Lung (tissue), 17 donors: ENCODE measurements at places on chromosomes 1 and 21. TPM values are rescaled to one million over a fixed set of nuclear protein-coding genes. Genes with fewer than 3 reads are reported as not detected.

The CITED4 gene
- 15.1 TPM for total RNA-seq

The RGL1 gene
- total RNA-seq: 29.2 TPM

The TTLL10 gene
- total RNA-seq: 4.8 TPM

The NBPF4 gene
- total RNA-seq: not detected

The OR2T11 gene
- not detected for total RNA-seq

The HCRTR1 gene
- total RNA-seq: 0.14 TPM

The TMCC2 gene
- 2.9 TPM for total RNA-seq

DNA sequence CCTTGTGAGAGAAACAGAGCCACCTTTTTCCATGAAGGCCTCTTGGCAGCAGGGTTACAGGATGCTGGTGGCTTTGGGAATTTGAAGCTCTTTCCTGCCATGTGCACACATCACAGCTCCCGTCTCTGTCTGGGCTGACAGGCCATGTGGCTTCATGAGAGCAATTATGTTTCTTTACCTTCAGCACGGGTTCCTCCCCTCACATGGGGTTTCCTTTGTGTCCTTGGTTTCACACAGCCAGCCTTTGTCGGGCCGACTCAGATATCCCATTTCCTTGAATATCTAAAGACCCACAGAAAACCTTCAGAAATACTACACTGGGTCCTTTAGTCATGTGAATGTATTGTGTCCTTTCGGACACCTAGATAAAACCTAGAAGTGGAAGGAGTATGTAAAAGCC lies 7.1 kb downstream of the CLIC6 start:
- DNase-seq: no peak
- H3K27ac ChIP-seq: no peak overlapping the region
- H3K27me3 ChIP-seq: peaks cover 31% of the 10 kb centered on the region
- no peak overlapping the region for H3K4me3 ChIP-seq

DNA sequence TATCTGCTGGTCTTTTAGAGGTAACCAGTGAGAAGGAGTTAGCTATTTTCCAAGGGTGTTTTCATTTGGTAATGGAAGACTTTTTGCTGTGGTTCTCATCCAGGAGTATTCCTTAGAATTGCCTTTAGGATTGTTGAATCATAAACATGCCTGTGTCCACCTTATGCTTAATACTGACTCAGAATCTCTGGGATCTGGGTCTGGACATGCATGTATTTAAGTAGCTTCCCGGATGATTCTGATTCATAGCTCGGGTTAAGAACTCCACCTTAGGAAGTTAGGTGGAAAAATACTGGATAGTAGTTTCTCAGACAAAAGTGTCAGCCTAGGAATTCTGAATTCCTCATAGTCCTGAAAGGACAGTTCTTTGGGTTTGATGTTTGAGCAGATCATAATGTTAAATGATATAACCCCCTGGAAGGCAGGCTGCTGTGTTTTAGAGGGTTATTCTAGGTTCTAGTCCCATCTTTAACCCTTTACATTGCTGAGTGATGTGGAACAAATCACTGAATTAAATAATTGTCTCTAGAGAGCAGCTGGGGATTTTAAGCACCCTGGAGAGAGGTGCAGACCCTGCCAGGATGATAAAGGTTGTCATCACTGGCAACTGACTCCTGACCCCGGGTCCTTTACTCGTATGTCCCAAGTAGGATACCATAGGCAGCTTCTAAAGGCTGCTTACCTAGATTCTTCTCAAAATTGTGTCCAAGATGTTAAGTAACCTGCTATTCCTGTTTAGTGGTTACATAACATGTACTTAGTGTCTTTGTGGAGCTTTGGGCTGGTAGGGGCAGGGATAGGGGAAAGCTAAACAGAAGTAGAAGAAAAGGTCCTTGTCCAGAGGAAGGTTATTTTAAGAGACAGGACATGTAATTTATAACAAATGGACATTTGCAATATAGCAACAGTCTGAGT lies 14.5 kb upstream of the C4BPB start:
- no peak overlapping the region for H3K27ac ChIP-seq
- no peak overlapping the region for H3K4me3 ChIP-seq
- peaks cover 7% of the 10 kb centered on the region for H3K36me3 ChIP-seq
- no peaks in the 10 kb centered on the region for H3K4me1 ChIP-seq
- DNase-seq: no peak
- H3K27me3 ChIP-seq: no peaks in the 10 kb centered on the region

DNA sequence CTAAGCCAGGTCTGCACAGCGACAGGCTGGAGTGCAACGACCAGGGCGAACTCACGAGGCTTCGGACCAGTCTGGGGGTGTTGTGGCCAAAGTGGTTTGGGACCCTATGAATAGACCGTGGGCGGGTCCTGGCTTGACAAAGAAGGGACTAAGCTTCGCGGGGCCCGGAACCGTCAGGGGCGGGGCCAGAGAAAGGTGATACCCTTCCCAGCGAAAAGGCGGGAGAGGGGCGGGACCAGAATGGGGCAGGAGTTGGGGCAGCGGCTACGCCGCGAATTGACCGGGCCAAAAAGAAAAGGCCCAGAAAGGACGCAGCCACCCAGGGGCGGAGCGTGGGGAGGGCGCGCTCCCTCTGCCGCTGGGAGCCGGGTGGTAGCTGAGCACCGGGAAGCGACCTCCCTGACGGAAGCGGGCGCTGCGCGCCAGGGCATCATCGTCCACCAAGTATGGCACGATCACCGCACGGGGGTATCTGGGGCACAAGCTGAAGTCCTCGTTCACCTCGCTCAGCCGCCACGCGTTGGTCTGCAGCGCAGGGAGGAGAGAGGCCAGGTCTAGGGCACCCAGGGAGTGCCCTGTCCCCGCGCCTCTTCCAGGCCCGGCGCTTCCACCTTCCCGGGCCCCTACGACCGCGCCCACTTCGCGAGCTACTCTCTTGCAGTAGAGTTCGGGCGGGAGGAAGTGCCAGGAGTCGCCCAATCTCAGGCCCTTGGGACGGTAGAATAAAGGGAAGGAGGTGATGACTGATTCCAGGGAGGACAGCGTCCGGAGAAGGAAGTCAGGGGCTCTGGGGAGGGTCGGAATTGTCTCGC lies 6.7 kb upstream of the FAM167B start:
- peak overlapping the region; percentile 50 for H3K4me3 ChIP-seq
- DNase-seq: peak; percentile 86
- H3K27ac ChIP-seq: peak overlapping the region; percentile 71
- H3K27me3 ChIP-seq: no peaks in the 10 kb centered on the region
- H3K4me1 ChIP-seq: peaks cover 3% of the 10 kb centered on the region

GRCh38 chr21:42652527-42653230 lies 742 bp upstream of the PDE9A start:
- peak; percentile 72 for DNase-seq
- no peak overlapping the region for H3K4me3 ChIP-seq
- no peaks in the 10 kb centered on the region for H3K36me3 ChIP-seq
- H3K27ac ChIP-seq: no peak overlapping the region

DNA sequence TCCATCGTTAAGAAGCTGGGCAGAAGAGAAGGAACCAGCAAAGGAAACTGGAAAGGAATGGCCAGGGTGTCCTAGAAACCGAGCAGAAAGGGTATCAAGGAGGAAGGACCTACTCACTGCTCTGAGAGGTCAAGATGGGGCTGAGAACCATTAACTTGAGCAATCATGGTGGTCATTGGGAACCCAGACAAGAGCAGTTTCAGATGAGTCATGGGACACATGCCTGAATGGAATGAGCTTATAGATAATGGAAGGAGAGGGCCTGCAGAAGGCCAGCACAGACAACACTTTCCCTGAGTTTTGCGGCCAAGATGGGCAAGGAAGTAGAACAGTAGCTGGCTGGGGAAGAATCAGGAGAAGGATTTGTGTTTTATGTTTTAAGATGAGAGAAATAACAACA lies 383.2 kb downstream of the KIF26B start:
- H3K27me3 ChIP-seq: no peaks in the 10 kb centered on the region
- H3K4me1 ChIP-seq: no peaks in the 10 kb centered on the region
- no peak overlapping the region for H3K27ac ChIP-seq
- H3K4me3 ChIP-seq: no peak overlapping the region

DNA sequence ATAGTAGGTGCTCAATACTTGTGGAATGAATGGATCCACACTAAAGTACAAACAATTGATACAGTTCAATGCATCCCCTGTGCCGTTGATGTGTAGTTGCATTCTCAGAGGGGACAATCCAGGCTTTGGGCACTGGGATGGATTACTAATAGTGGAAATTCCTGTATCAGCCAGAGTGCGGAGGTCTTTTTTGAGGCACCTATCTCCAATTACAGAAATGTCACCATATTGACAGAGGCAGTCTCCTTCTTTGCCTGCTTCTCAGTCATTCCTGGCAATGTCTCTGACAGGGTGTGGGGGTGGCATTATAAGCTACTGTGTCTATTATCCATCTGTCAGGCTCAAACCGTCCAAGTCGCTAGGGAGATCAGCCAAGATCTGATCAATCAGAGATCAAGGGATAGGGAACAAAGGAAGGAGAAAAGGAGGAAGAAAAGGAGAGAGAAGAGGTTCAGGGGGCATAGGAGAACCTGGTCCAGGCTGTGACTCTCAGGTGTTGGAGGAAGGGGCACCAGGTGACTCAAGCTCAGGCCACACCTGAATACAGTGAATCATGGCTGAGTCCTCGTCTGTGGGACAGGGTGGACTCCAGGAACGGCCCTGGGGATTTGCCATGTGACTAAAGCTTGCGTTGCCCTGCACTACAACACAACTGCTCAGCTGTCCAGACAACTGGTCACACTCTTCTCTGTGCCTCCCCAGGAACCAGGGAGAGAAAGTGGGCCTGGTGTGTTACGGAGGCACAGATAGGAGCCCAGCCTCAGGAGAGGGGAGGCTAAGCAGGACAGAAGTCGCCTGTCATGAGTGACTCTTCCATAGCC lies 3.4 kb upstream of the LAMB3 start:
- H3K4me3 ChIP-seq: no peak overlapping the region
- H3K36me3 ChIP-seq: no peaks in the 10 kb centered on the region
- no peaks in the 10 kb centered on the region for H3K27me3 ChIP-seq
- H3K27ac ChIP-seq: no peak overlapping the region
- peaks cover 9% of the 10 kb centered on the region for H3K4me1 ChIP-seq

GRCh38 chr1:147785794-147786506 lies 25.5 kb upstream of the GJA5 start:
- no peak for DNase-seq
- no peaks in the 10 kb centered on the region for H3K4me1 ChIP-seq
- H3K27ac ChIP-seq: no peak overlapping the region
- H3K36me3 ChIP-seq: no peaks in the 10 kb centered on the region
- H3K27me3 ChIP-seq: peaks cover 25% of the 10 kb centered on the region

DNA sequence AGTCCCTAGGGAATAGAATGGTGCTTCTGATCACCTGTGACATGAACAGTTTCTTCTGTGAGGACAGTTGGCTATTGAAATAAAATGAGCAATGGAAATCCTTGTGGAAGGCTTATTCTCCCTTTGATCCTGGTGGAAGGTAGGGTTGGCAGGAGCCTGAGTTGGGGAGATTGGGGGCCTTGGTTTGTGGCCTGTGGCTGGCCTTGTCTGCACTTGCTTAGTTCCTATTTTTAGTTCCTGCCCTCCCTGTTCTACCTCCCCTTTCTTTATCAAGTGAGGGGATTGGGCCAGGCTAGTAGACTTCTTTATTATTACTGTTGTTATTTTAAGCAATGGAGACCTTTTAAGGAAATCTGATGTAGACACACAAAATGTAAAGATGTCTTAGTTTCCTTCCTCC lies 8.2 kb downstream of the DMRTB1 start:
- no peak for DNase-seq
- no peaks in the 10 kb centered on the region for H3K36me3 ChIP-seq
- H3K4me1 ChIP-seq: no peaks in the 10 kb centered on the region
- H3K27me3 ChIP-seq: no peaks in the 10 kb centered on the region

- no peak overlapping the region for H3K27ac ChIP-seq
- no peak for DNase-seq
- H3K4me1 ChIP-seq: no peaks in the 10 kb centered on the region
- H3K36me3 ChIP-seq: peaks cover 5% of the 10 kb centered on the region
- no peaks in the 10 kb centered on the region for H3K27me3 ChIP-seq
Measured at GRCh38 chr21:36330904-36331303, 10.9 kb downstream of the MORC3 start.

DNA sequence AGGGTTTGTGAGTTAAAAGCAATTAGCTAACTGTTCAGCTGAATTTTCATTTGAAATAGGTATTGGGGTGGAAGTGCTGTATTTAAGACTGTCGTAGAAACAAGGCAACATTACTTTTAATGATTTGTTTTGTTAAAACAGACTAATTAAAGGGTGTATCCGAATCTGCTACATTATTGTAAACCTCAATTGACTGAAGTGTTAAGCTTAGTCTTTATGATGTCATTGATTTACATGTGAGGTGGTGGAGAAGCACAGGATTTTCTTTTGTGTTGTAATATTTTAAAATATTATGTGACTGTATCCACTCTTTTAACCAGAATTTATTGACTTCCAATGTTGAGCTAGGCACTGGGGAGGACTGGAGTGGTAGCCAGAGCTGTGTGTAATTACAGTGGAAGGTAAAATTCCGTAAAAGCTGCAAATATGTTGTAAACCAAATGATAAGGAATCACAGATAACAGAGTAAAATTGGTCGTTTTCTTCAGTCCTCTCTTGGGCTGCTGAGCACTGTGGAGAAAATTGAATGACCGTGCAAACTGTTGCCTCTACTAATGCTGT lies 1.6 kb downstream of the HOOK1 start:
- no peak overlapping the region for H3K4me3 ChIP-seq
- DNase-seq: no peak
- no peaks in the 10 kb centered on the region for H3K4me1 ChIP-seq
- H3K27me3 ChIP-seq: peaks cover 37% of the 10 kb centered on the region
- no peak overlapping the region for H3K27ac ChIP-seq

GRCh38 chr1:2174348-2175054 lies 20.1 kb downstream of the FAAP20 start:
- H3K36me3 ChIP-seq: no peaks in the 10 kb centered on the region
- DNase-seq: peak; percentile 63
- H3K4me1 ChIP-seq: peaks cover 2% of the 10 kb centered on the region
- no peak overlapping the region for H3K4me3 ChIP-seq
- H3K27ac ChIP-seq: no peak overlapping the region

- peaks cover 3% of the 10 kb centered on the region for H3K4me1 ChIP-seq
- H3K27ac ChIP-seq: no peak overlapping the region
- no peaks in the 10 kb centered on the region for H3K27me3 ChIP-seq
- no peaks in the 10 kb centered on the region for H3K36me3 ChIP-seq
Measured at GRCh38 chr1:85091671-85092280, 43.5 kb upstream of the MCOLN3 start.

DNA sequence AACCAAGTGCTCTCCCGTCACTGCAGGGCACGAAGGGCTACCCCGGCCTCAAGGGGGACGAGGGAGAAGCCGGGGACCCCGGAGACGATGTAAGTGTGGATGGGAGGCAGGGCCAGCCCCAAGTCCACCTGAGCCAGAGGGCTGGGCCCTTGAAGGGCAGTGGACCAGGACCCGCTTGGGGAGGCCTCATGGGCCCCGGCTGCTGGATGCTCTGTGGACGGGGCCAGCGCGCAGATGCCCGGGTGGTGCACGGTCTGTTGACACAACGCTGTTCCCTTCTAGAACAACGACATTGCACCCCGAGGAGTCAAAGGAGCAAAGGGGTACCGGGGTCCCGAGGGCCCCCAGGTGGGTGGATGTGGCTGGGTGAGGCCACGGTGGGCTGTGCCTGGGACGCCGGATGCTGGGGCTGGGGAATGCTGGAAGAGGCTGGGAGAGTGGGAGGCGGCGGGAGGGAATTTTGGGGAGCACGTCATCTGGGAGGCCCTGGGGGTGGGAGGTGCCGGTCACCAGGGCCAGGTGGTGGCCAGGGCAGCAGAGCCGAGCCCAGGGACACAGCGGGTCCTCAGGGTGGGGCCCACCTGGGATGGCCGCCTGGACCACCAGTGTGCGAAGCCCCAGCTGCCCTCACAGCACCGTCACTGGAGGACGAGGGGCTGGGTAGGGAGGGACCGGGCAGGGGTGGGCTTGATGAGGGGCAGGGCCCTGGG lies 17.5 kb downstream of the COL6A1 start:
- no peaks in the 10 kb centered on the region for H3K27me3 ChIP-seq
- H3K27ac ChIP-seq: no peak overlapping the region

GRCh38 chr21:26453267-26453666 lies 119.8 kb downstream of the CYYR1 start:
- H3K4me1 ChIP-seq: peaks cover 4% of the 10 kb centered on the region
- H3K27me3 ChIP-seq: no peaks in the 10 kb centered on the region
- no peak overlapping the region for H3K27ac ChIP-seq
